ENCODE measurements at places on chromosomes 13 and 19.

- DNase-seq = no peak
These were observed 6.8 kb upstream of the DPRX start for GRCh38 chr19:53624771-53625545.

GRCh38 chr13:41179593-41180250, 14.6 kb downstream of the KBTBD7 start:
- no peak for DNase-seq

DNA sequence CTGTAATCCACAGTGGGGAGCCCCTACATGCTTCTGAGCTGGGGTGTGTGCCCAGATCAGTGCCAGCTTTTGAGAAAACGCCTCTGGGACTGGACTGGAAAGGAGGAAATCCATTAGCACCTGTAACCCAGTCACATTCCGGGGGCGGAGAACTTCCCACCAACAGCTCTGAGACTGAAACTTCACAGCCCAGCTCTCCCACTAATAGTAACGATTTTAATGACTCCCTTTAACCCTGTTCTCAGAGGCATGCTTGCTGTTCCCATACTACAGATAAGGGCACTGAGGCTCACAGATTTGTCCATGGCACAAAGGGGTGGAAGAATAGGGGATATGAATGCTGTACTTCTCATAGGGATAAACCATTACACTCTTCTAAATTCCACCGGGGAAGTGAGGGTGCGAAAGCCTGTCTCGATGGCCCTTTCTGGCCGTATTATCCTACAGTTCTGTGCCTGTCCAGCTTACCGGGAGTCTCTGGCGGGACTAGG, 851 bp downstream of the FBXO46 start:
- DNase-seq = no peak

- DNase-seq = no peak
These were observed 25.5 kb downstream of the FOXO1 start for GRCh38 chr13:40640845-40641458.

GRCh38 chr13:106083620-106084350, 451.7 kb downstream of the EFNB2 start:
- no peak for DNase-seq

- DNase-seq = peak; percentile 55
These were observed 811 bp upstream of the PRMT1 start for GRCh38 chr19:49676136-49676783.

DNA sequence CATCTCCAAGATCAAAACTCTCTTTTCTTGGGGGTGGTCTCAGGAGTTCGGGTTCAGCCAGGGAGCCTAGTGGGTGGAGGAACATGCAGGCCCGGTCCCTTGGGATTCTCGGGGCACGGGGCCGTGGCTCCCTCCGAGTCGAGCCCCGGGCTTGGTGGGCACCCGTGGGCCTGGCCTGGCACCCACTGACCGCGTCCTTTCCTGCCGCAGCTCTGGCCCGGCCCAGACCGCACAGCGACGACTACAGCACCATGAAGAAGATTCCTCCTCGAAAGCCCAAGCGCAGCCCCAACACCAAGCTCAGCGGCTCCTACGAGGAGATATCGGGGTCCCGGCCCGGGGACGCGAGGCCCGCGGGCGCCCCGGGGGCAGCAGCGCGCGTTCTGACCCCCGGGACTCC, 510.6 kb downstream of the MYO16 start:
- DNase-seq = no peak

- DNase-seq = peak; percentile 20
These were observed 57.2 kb upstream of the ZNRF4 start for GRCh38 chr19:5397804-5398692.

DNA sequence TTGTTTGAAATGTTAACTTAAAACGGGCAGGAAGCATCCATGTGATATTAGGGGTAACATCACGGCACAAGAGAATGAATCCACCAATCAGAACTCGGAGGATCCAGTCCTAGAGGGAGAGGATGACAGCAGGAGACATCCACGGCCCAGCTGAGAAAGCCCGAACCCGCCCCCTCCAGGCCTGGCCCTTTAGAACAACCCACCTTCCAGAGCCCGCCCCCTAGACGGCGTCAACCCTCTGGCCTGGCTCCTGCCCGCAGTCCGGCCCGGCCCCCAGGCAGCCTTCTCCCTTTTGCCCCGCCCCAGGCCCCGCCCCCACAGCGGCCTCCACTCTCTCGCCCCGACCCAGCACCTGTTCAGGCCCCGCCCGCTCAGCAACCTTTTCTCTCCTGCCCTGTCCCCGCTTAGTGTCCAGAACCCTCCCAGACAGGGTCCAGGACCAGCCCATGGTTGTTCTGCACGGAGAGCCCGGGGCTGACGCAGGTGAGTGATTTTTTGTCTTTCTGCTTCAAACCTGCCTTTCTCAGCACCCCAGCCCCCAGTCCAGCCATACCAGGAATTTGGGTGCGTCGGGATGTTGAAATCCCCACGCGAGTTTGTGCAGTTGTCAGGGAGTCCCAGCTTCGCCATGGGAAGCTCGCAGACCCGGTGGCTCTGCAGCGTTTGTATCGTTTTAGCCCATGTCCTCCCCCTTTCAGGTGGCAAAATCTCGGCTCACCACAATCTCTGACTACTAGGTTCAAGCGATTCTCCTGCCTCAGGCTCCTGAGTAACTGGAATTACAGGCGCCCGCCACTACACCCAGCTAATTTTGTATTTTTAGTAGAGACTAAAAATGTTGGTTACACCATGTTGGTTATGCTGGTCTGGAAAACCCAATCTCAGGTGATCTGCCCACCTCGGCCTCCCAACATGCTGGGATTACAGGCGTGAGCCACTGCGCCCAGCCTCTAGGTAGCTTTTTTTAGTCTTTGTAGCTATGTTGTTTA, 16.1 kb downstream of the ZNF816 start:
- DNase-seq = peak; percentile 97

GRCh38 chr19:6579450-6580178, 11.3 kb downstream of the CD70 start:
- DNase-seq = no peak

DNA sequence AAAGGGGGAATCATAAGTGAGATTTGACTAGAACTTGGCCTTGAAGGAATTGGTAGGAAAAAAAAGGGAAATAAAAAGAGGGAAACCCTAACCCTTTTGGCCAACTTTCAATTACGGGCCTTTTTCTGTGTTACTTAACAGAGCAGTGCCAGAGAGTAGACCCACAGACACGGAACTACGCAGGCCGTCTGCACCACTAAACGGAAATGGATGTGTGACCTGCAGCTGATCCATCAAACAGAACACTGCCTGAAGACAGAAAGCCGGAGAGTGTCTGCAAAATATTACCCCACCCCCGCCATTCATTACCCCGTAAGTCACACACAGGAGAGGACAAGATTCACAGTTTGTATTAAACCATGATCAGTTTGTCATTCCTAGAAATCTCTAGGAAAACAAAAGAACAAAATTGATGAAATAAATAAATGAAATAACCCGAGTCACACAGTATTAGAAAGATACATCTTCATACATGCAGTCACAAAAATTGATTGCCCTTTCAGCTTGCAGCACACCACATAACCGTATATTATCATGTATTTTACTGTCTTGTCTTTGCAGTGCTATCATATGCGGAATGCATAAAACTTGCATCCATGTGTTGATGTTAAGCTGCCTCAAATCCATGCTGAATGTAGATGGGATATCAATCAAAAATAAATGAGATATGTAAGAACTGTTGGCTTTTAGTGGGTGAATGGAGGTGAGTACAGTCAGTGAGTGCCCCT, 424.7 kb downstream of the IRS2 start:
- DNase-seq = no peak

GRCh38 chr13:113045251-113046127, 60.1 kb upstream of the F7 start:
- DNase-seq = no peak

GRCh38 chr19:19276386-19276785, 3.3 kb upstream of the TM6SF2 start:
- DNase-seq = no peak

DNA sequence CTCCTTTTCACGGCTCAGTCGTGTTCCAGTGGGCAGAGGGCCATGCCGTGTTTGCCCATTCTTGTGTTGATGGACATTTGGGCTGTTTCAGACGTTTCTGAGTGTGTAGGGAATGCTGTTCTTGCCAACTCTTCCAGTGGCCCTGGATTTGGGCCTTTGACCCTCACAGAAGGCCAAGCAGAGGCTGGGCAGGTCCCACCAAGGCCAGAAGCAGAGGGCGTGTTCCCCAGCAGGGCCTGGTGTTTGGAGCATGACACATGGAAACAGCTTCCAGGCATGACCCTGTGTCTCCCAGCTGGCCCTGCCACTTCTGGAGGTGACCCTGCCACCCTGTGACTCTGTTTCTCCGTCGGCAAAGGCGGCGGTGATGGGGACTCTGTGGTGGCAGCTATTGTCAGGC, 35.9 kb downstream of the EFNA2 start:
- no peak for DNase-seq

GRCh38 chr13:33740134-33740538, 77.8 kb upstream of the RFC3 start:
- no peak for DNase-seq

GRCh38 chr13:41455725-41456419, 1.5 kb upstream of the RGCC start:
- no peak for DNase-seq

- no peak for DNase-seq
These were observed 34.8 kb downstream of the IL12RB1 start for GRCh38 chr19:18051887-18052286.

GRCh38 chr13:112624040-112624439, 36.1 kb upstream of the TUBGCP3 start:
- no peak for DNase-seq

DNA sequence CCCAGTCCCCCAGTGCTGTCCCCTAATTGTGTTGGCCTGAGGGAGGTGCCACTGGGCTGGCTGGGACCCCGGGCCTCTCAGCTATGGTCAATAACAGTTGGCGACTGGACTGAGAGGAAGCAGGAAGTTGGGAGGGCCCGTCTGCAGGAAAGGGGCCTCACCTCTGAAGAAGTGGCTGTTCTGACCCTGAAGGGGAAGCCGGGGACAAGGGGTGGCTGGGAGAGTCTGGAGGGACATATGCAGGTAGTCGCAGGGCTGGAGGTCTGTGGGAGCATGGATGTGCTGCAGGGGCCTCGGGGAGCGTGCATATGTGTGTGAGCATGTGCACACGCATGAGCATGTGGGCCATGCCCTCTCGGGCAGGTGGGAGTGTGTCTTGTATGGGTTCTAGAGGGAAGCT, 5.9 kb downstream of the PKN1 start:
- DNase-seq = no peak

GRCh38 chr19:13098277-13099072, 4.2 kb downstream of the LYL1 start:
- peak; percentile 77 for DNase-seq

DNA sequence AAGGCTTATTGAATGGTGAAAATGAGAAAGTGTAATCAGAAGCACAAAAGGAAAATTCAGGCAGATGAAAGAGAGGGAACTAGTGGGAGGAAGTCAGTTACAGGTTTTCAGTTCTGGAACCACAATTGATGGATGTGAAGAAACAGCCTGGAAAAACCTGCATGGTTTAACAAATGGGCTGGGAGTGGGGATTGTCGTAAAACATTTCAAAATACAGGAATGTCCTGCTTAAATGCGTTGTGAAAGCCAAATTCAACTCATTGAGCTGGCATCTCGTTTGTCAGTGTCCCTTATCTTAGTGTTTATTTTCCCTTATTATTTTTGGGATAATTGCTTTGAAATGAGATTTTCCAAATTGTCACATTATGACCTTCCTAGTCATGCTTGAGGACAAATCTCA, 106.5 kb upstream of the RFC3 start:
- no peak for DNase-seq

GRCh38 chr13:74945637-74946036, 536.3 kb downstream of the TBC1D4 start:
- DNase-seq = no peak

GRCh38 chr13:79497852-79498251, 16.9 kb downstream of the NDFIP2 start:
- DNase-seq = no peak

Measured in T47D (cell line).